ENCODE measurements at places on chromosomes 11 and 22.

DNA sequence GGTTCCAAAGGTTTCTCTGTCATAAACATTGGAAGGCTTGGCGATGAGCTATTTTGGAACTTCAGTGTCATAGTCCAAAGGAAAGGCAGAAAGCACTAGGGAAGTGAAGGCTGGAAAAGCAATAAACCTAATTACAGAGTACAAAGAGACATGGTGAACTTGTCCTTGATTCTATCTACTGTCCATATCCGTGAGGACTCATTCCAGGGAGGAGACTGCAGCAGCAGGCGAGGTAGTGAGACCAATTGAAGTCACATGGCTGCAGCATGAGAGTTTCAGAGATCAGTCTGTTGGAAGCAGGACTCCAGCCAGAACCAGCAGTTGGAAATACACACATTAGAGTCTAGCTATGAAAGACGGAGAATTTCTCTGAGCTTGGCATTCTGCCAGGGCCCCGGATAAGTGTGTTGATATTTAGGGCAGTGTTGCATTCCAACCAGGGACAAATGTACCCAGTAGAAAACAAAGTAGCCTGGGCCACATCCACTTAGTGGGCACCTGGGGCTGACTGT, 54.1 kb upstream of the ARHGAP42 start:
- DNase-seq: no peak

DNA sequence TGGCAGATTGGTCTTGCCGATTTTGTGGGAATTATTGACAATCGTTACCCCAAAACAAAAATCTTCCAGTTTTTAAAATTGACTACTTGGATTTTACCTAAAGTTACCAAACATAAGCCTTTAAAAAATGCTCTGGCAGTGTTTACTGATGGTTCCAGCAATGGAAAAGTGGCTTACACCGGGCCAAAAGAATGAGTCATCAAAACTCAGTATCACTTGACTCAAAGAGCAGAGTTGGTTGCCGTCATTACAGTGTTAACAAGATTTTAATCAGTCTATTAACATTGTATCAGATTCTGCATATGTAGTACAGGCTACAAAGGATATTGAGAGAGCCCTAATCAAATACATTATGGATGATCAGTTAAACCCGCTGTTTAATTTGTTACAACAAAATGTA, 37.2 kb downstream of the IGLL1 start:
- DNase-seq: no peak

DNA sequence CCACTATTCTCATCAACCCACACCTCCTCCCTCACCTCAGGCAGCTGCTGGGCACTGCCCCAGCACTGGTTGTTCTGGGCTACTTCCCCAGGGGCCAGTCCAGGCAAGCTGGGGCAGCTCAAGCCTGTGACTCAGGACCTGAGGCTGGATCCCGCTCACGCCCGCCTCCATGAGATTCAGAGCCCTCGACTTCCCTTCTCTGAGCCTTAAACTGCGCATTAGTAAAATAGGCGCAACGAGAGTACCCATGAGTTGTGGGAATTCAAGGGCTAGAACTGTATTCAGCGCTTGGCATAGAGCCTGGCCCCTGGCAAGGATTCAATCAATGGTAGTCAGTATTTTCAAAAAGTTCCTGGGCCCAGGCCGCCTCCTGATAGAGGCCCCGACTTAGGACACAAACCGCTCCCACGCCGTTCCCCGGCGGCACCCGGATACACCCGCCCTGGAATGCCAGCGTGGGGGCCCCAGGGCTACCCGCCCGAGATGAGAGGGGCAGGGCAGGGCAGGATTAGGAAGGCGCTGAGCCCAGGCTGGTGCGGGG, 723 bp upstream of the CD82 start:
- no peak for DNase-seq

DNA sequence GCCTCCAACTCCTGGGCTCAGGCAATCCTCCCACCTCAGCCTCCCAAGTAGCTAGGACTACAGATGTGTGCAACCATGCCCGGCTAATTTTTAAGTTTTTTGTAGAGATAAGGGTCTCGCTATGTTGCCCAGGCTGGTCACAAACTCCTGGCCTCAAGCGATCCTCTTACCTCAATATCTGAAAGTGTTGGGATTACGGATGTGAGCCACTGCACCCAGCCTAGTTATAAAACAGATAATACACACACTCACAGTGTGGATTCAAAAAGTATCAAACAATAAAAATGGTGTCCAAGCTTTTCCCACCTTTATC, 377 bp upstream of the CCDC188 start:
- DNase-seq: no peak

DNA sequence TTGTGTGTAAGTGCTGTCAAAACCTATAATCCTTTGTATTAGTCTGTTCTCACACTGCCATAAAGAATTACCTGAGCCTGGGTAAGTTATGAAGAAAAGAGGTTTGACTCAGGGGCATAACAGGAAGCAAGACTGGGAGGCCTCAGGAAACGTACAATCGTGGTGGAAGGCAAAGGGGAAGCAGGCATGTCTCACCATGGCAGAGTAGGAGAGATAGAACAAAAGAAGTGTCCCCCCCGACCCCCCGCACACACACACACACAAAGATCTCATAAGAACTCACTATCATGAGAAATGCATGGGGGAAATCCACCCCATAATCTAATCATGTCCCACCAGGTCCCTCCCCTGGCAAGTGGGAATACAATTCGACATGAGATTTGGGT, 2.3 kb upstream of the USP28 start:
- no peak for DNase-seq

- DNase-seq: peak; percentile 8
Measured at GRCh38 chr11:76588455-76589325, 81.9 kb downstream of the LRRC32 start.

DNA sequence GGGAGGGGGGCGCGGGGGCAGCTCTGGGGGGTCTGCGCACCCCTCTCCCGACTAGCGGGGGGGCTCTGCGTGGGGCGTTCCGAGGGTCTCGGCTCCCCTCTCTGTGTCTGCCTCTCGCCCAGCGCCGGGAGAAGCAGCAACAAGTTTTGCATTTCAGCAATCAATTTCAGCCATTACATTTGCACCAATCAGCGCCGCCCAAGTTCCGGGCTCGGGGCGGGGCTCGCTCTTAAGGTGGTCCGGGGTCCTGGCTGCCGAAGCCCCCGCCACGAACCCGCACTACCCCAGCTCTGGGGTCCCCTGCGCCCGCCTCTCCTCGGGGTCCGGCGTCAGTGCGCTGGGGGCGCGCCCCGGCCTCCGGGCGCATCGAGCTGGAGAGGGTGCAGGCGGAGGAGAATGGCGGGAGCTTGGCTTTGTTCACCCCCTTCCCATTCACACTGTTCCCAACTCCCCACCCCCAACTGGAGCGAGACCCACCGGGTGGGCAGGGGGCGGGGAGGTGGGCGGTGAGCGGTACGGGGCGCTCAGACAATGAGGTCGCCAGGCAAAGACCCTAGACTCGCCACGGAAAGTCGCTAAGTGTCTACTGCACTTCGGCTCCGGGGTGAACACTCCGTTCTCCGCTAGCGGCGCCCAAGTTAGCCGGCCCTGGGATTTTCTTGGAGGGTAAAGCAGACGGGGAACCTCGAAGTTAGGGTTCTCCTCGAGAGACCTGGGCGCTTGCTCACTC, at the start of gene MN1:
TSS of gene MN1 (minus strand) at position 141 of the 730 bp plus-strand sequence. CDS start 1,213 bp downstream, outside the sequence.
- DNase-seq: peak; percentile 36

DNA sequence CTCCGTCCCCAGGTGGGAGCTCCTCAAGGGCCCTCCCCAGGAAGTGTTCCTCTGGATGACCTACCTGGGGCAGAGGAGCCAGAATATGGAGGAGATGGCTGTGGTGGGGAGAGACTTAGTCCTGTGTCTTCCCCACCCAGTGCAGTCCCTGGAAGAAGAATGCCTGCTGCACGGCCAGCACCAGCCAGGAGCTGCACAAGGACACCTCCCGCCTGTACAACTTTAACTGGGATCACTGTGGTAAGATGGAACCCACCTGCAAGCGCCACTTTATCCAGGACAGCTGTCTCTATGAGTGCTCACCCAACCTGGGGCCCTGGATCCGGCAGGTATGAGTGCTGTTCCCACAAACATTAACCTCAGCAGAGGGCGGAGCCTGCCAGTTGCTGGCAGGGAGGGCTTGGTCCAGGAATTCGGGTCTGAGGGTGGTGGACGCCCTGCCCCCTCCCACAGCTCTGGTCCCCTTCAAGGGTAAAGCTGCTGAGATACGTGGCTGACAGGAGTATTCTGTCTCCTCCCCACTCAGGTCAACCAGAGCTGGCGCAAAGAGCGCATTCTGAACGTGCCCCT, 3.4 kb downstream of the FOLR3 start:
- DNase-seq: no peak

DNA sequence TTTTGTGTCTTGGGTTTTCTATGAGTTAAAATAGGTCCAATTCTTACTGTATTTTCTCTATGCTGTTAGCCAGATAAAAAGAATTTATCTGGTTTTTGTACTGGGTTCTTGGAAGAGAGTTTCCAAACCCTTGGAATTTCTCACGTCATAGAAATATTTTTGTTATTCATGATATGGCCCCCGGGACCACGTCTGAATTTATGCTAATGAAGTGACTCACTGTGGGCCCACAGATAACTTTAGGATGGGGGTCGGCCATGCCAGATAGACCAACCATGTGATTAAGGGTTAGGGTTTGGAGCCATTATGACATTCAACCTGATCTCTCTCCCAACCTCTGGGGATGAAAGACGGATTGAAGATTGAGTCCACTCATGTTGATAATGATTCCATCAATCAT, 35.6 kb upstream of the DDI1 start:
- DNase-seq: no peak

- DNase-seq: no peak
Measured at GRCh38 chr11:15580775-15581095, 466.0 kb downstream of the INSC start.

- no peak for DNase-seq
Measured at GRCh38 chr11:64667154-64667745, 55.7 kb downstream of the NRXN2 start.

- peak; percentile 39 for DNase-seq
Measured at GRCh38 chr22:30423301-30423958, 2.1 kb upstream of the MTFP1 start.

DNA sequence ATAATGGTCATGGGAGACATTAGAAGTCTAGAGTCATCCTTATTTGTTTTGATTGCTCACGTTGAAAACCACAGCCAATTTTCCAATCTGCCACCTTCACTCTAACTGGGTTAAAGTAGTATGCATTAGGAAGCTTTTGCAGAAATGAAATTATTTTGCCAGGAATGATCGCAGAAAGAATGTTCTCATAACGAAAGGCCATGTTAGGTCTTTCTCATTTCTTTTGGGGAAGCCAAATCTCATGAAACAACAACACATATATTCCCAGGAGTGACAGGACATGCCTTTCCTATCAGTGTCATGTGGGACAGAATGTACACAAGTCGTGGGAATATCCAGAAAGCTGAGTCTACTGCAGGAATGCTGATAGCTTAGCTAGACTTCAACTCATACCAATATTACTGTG, 386.3 kb downstream of the AASDHPPT start:
- DNase-seq: no peak

DNA sequence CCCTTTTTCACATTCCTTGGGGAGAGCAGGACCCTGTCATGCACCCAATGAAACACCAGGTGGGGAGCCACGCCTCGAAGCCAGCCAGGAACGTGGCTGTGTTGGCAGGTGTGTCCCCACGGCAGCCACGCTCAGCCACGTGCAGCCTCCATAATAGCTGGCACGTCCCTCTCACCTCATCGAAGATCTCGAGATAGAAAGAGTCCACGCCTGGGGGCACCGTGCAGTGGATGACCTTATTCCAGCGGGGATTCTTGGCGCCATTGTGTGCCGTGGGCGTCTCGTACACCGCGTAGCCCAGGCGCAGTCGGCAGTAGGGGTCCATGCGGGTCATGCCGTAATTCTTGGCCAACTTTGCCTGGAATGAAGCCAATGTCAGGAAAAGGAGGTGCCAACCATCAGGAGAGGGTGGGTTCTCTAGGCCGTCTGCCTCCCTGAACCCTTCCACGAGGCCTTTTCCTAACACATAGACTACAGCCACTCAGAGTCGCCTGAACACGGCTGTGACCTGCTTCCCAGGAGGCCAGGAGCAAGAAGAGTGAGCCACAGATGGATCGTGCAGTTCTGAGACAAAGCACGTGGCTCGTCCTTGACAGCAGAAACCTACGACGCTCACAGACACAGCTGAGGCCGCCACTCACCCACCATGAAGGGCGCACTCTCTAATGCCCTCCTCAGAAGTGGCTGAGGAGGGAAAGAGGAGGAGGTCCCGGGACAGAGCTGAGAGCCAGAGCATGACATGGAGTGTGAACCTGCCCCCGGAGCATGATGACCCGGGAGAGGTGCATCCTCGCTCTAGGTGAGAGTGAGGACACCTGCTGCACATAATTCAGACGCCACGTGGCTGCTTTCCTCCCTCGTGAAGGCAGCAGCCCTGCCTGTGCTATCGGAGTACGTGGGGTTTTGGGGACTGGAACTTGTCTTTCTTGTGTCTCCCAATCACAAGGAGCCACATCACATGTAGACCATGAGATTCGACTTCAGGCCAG, 19.1 kb downstream of the TOLLIP start:
- DNase-seq: no peak

GRCh38 chr11:57501953-57502352, 13.5 kb downstream of the SLC43A1 start:
- no peak for DNase-seq

- no peak for DNase-seq
Measured at GRCh38 chr11:133984828-133985227, 28.1 kb upstream of the IGSF9B start.

- no peak for DNase-seq
Measured at GRCh38 chr11:15720460-15720859, 605.7 kb downstream of the INSC start.

DNA sequence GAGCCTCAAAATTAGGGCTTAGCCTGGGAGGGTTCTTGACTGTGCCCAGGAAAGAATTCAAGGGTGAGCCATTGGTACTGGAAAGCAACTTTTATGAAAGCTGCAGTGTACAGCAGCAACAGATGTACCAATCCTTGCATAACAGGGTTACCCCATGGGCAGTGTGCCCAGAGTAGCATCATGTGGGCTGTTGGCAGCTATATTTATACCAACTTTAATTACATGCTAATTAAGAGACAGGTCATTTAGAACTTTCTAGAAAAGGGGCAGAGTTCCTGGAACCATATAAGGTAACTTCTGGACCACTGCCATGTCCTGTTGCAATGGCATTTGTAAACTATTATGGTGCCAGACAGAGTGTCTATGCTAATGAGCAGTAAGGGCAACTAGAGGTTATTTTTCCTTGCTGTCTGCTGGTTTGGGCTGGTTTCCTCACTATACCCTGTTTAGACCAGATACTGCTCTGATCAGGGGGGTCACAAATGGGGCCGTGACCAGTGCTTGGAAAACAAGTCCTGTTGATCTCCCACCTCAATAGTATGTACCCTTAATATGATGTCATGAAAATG, 1120.5 kb upstream of the RAG2 start:
- no peak for DNase-seq

Data from stimulated activated CD8-positive, alpha-beta memory T cell treated with anti-CD3 and anti-CD28 coated beads, Interleukin-4, amount 100 ng/mL, for 24 hours (primary cell).